Midbrain (tissue), 1 donor: ENCODE measurements at places on chromosomes 1 and 21.

DNA sequence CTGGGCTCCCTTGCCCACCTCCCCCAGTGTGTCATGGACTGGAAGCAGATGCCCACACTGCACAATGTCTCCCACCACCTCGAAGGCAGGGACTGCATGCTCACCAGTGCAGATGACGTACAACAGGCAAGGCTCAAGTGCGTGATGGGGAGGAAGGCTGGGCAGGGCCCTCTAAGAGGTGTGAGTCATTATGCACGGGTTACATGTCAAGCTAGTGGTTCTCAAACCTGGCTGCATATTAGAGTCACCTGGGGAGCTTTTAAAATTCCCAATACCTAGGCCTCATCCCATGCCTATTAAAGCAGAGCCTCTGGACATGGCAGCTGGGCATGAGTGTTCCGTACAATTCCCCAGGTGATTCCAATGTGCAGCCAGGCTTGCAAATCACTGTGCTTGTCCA is 137.9 kb upstream of the NGF start:
- no peak for DNase-seq

GRCh38 chr1:63991685-63992084 is 211.7 kb upstream of the UBE2U start:
- DNase-seq = no peak

GRCh38 chr1:245717611-245718010 is 562.8 kb downstream of the KIF26B start:
- DNase-seq = no peak

DNA sequence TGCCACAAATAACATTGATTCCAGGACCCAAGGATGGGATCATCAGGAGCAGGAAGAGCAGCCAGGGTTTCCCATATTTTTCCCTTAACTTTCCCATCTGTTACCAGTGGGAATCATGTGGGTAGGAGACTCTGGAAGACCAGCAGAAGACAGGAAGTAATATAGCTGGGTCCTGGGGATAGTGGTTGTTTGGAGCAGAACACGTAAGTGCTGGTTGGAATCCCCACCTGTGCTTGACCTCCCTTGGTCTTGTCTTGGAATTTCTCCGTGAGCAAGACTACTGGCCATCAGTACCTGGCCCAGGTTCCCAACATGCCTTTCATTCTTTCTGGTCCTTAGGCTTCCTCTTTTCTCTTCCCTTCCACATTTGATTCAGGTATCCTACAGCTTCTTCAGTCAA is 20.9 kb upstream of the SLC27A3 start:
- DNase-seq = no peak

- DNase-seq = no peak
These were observed 22.5 kb upstream of the LAX1 start for GRCh38 chr1:203742436-203742835.
